T-helper 9 cell (primary cell): ENCODE measurements at places on chromosomes 2 and 18.

DNA sequence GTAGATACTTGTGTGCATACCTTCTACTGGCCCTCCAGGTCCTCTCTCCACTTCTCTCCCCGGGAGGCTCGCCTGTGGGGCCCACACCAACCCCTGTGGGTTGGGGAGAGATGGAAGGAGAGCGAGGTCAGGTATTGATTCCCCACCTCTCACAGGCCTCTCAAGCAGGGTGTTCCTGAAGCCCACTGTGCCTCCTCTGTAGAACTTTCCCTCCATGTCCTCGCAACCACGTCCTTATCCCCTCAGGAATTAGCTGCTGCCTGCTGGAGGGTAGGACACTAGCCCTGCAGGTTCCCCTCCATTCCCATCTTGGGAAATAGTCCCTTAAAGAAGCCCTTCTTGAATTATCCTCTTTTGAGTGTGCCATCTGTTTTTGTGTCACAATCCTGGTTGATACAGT lies 38.9 kb upstream of the KLF11 start:
- DNase-seq: no peak

- DNase-seq: no peak
These were observed 127.6 kb downstream of the ALPK2 start for GRCh38 chr18:58501066-58501896.

DNA sequence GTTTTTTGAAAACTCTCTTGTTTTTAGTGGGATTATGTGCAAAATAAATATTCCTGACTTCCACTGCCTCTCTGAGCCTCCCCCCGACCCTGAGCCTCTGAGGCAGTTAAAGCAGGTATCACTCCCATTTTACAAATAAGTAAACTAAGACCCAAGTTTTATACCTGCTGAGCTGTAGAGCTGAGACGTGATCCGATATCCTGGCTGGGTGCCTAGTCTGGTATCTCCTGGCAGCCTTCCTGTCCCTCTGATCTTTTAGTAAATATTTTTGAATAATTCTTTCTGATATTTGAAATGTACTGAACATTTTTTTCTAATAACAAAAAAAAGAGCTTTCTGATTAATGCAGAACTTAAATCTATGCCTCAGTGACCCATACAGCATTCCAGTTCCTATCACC lies 108.3 kb upstream of the NOSTRIN start:
- DNase-seq: no peak

- DNase-seq: no peak
These were observed 70.8 kb downstream of the TPGS2 start for GRCh38 chr18:36757991-36758390.

DNA sequence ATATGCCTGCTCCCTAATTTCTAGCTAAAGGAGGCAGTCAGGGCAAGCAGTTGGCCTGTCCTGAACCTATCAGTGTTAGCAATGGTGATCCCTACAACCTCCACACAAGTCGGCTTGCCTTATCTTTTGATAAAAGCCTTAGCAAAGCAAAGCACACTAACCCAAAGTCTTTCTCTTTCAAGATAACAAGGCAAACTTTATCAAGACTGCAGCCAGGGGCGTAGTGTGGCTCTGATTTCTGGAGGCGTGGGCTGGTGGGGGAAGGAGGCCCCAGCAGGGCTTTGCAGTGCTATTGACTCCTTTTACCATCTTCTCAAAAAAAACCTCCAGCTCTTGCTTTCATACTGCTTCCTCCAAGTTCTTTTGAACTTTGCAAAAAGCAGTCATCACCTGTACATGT lies 40.2 kb upstream of the LAMA1 start:
- no peak for DNase-seq

- DNase-seq: no peak
These were observed 505.9 kb downstream of the ERBB4 start for GRCh38 chr2:212032536-212033219.

DNA sequence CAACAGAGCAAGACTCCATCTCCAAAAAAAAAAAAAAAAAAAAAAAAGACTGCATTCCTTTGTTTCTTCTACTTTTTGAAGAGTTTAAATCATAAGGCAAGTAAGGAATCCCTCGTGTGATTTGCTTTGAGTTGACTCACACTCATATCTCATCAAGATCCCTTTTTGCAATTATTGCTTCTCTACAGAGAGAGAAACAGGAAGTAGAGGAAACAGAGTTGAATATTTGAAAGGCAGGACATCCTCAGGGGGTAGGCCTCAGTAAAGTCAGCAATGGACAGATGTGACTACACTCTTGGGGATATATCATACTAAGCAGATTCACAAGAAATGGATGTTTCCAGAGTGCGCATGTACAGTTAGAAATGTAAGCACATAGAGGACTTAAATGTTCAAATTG lies 11.2 kb upstream of the EFR3B start:
- no peak for DNase-seq

DNA sequence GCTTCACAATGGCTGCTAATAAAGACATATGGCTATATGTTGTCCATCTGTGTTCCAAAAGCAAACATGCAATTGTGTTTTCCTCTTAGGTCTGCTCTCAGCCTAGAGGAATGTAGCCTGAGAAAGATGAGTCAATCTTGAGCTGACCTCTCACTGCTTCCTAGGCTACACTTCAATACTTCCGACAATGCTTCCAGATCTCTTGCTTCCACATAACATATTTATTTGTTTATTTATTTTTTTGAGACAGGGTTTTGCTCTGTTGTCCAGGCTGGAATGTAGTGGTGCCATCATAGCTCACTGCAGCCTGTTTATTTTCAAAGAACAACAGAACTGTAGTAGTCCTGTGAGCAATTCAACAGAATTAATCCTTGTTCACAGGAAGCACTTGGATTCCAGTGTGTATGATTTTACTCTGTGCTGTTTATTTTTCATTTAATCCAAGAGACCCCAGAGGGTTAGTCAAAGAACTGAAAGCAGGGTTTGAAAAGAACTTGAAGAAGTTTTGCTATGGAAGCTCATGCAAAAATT lies 437.9 kb downstream of the TXNL1 start:
- no peak for DNase-seq

- no peak for DNase-seq
These were observed 4.8 kb downstream of the ITGA4 start for GRCh38 chr2:181462033-181462432.
